ENCODE measurements at places on chromosomes 4 and X.
A peak's percentile ranks its signal among the peaks of the same experiment; 100 is the strongest.

DNA sequence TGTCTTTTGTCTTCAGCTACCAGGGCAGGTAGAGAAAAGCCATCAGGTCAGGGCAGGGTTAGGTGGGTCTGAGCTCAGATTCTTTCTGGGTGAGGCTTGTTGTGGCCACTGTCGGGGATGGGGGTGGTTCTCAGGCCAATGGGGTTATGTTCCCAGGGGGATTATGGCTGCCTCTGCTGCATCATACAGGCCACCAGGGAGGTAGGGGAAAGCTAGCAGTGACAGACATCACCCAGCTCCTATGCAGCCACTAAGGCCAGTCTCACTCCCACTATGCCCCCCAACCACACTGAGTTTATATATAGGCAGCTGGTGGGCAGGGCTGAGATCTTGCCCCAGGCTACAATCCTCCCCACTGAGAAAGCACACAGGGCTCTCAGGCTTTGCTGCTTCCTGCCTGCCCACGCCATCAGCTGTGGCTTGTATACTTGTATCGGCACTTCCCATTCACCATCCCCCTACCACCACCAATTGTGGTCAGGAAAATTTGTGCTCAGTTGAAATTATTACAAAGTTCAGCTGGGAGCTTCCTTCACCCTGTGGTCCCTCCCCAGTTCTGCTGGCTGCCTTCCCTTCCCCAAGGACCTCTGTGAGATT, 72.6 kb upstream of the PTPN13 start:
- DNase-seq, result no peak

DNA sequence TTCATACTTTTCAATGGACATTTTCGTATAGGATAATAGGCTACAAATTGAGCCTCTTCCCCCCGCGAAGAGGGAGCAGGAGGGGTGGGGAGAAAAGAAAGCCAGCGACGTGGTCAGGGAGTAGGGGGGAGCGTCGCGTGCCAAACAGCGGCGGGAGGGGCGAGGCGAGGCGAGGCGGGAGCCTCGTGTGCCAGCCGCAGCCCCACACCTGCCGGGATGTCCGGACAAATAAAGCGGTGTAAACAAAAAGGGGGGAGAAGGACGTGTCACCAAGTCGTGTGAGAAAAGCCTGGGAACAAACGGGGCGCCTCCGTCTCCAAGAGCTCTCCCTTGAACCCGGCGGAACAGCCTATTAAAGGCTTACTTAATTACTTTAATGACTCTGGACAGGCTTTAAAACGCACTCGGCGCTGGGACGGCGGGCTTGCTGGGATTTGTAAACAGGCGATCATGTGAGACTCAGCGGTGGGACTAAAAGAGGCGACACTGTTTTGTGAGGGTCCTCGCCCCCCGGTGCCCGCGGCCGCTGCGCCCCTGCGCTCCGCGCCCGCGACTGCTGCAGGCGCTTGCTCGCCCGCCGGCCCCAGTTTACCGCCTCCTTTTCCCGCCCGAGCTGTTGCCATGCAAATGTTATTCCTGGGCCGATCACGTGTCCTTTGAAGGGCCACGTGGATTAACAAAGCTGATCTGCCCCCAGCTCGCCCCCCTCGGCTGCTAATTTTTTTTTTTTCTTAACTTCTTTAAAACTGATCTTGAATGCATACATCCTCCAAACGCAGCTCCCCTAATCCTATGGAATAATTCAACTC, at the start of gene HELT:
HELT (plus strand) TSS at position 527 of the 809 bp plus-strand sequence. CDS start 439 bp downstream, outside the sequence.
- DNase-seq, result no peak

DNA sequence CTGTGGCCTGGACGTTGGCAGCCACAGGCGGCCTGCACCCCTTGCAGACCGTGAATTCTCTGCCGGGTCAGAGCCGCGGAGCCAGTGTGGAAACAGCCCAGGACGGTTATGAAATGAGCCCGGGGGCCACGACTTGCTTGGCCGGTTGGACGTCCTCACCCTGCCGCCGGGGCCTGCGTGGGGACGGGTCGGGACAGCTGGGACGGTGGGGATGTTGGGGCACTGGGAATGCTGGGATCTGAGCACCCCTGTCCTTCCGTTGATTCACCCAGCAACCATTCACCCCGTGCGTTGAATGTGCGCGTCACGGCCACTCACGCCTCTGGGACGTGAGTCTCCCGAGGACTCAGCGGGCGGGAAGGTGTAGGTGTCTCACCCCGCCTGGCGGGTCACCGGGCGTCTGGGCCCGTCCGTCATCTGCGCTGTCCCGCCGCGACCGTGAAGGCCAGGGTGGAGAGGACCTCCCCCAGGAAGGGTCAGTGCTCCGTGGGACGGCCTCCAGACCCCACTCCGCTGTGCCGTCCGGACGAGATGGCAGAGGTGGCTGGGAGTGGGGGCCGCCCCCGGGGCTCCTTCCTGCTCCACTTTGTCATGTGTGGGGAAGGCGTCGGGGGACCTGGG, 4.5 kb upstream of the PLCXD1 start:
- DNase-seq, result peak; percentile 43

- DNase-seq, result peak; percentile 70
Observed at GRCh38 chr4:128347175-128347868, 59.7 kb upstream of the PGRMC2 start.

DNA sequence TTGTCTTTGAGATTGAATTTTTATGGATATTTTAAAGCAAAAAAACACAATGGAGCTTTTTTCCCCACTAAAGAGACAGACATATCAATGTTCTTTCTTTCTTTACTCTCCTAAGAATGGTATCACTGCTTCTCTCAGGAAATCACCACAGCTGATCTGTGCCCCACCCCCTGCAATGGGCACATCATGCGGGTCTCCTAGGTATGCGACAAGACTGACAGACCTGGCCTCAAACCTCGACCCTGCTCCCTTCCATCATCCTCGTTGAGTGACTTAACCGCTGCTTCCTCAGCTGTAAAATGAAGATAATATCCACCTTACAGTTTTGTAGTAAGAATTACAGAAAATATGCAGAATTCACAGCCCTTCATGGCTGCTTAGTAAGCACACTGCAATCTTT, 58.3 kb downstream of the LEF1 start:
- DNase-seq, result no peak

GRCh38 chrX:70313503-70313902, 23.6 kb downstream of the KIF4A start:
- no peak for DNase-seq

DNA sequence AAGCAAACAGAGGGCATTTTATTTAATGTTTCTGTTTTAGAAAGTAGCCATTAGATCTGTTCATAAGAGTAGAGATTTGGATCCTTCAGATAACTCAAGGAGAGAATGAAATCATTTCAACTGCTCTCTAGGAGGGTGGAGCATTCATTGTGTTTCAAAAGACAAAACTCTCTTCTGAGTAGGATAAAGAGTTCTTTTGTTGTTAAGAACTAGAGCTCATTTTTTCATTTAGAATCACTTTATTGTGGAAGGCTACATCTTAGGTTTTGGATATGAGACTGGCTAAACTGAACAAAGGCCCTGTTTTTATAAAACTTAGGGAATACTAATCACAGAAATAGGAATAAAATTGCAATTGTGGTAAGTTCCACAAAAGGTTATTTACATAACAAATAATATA, 193.9 kb upstream of the PCDH10 start:
- DNase-seq, result no peak

DNA sequence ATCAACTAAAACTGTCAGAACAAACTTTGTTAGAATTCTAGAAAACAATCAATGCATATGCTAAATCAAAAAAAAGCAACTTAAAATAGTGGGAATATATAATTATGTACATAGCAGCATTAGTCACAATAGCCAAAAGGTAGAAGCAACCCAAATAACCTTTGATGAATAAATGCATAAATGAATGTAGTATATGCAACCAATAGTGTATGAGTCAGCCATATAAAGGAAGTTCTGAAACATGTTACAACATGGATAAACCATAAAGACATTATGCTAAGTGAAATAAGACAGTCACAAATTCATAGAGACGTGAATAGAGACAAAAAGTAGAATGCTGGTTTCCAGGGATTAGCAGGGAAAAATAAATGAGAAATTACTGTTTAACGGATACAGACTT, 762.8 kb upstream of the INTU start:
- DNase-seq, result peak; percentile 42

GRCh38 chr4:17690898-17691297, 76.5 kb downstream of the MED28 start:
- DNase-seq, result no peak

DNA sequence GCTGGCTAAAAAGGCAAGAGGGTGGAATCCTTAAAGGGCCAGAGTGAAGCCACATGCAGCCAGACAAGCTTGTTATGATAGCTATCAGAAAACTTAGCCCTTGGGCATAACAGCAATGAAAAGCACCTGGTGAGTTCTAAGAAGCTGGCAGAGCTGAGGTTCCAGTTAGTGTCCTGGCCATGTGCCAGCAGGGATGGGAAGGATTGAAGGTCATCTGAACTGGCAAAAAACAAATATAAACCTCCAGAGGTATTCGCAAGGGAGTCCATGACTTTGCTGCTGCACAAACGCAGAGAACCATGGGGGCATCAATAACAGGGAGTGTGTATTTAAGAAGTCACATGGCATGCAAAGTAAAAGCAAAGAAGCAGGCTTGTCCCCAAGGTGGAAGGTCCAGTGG, 208.9 kb downstream of the FAM47A start:
- no peak for DNase-seq

All from MCF 10A (cell line).